ENCODE measurements at places on chromosomes 12 and 14. TPM values are rescaled to one million over a fixed set of nuclear protein-coding genes. Genes with fewer than 3 reads are reported as not detected.

The NFATC4 gene
- total RNA-seq: 20.6 TPM

The FGF23 gene
- total RNA-seq: not detected

- H3K36me3 ChIP-seq: no peaks in the 10 kb centered on the region
- H3K4me1 ChIP-seq: peaks cover 13% of the 10 kb centered on the region
- H3K4me3 ChIP-seq: peak overlapping the region; percentile 79
- no peak overlapping the region for H3K27ac ChIP-seq
- peaks cover 37% of the 10 kb centered on the region for H3K27me3 ChIP-seq
These were observed 587 bp upstream of the C12orf75 start for GRCh38 chr12:105329926-105330282.

DNA sequence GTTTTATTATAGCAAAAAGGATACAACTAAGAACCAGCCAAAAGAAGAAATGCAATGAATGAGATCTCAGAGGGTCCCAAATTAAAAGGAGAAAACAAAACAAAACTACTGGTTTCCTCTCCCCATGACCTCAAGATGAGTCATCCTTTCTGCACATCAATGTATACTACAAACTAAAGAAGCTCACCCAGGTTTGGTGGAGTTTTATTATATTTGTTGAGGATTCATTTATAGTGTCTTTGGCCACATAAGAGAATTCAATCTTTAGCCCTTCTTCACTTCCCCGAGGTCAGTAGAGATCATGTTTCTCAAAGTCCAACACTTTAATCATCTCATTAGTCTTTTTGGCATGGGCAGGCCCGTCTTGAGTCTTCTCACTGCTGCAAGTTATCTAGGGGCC lies 210.6 kb downstream of the SLC6A15 start:
- no peaks in the 10 kb centered on the region for H3K27me3 ChIP-seq
- DNase-seq: no peak
- H3K4me3 ChIP-seq: no peak overlapping the region
- no peaks in the 10 kb centered on the region for H3K4me1 ChIP-seq
- no peaks in the 10 kb centered on the region for H3K36me3 ChIP-seq
